ENCODE measurements at places on chromosomes 1 and 21.

DNA sequence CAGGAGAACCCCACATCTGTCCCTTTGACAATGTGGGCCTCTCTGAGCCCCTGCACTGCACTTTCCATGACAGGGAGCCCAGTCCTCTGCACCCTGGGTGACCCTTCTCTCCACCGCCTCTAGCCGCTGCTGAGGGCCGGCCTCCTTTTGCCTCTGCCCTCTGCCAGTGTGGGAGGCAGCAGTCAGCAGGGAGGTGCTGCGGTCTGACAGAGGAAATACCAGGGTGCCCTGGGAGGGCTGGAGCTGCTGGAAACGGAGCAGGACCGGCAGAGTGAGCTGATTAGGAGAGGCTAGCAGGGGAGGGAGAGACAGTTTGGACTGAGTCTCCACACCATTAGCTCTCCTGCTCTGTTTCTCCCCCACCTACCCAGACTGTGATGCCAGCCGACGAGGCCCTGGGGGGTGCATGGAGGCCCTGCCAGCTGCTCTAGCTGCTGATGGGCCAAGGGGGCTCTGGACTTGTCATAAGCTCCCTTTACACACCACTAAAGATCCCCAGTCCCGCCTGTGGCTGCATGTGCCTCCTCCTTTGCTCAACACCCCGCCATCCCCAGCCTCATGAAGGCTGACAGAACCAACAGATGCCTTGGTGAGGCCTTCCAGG is 171.1 kb upstream of the KLHDC7A start:
- DNase-seq, result no peak

- DNase-seq, result no peak
Observed at GRCh38 chr1:226956942-226957713, 17.0 kb downstream of the COQ8A start.

GRCh38 chr1:218488986-218489385 is 143.8 kb downstream of the TGFB2 start:
- no peak for DNase-seq

DNA sequence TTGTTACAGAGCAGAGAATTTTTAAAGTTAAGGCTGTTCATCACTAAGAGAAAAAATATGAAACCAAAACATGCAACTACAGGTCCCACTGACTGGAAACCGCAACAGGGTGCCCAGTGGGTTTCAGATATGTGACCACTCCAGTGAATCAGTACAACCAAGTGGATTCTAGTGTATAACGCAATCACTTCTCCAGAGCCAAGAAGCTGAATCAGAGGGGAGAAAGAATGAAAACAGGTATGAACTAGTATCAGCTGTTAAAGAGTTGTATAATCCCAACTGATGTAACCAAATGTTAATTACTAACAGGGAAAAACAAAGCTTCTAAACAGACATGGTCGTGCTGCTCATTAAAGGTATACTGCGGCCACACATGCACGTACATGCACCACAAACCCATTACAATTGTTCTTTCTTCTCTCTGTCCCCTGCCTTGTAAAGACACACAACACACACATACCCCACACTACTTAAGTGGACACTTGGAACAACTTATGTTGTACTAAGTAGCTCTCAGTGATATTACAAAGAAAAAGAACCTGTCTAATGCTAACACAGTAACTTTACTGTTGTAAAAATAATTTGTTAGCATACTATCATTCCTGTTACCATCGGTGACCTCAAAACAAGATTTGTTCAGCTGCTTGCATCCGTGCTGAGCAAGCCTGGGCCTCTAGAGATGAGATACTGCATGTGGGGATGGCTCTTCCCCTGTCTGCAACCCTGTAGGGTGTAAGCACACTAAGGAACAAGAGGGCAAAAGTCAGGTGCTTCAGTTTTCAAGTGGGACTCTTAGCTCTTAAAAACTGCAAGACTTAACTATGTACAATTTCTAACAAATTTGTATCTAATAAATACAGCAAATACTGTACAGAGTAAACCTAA is 74.2 kb downstream of the PTPN14 start:
- no peak for DNase-seq

DNA sequence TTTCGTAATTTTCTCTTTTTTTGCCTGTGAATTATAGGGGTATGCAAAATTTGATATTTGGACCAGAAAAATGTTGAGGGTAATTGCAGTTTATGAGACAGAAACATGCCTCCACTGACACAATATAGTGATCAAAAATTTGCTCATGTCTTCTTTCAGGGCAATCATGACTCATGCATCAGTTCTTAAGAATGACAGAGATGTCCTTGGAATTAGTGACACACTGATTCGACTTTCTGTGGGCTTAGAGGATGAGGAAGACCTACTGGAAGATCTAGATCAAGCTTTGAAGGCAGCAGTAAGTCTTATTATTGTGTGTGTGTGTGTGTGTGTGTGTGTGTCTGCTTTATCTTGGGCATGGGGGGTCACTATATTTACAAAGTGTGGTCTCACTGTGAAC is 27.5 kb downstream of the CTH start:
- DNase-seq, result no peak

DNA sequence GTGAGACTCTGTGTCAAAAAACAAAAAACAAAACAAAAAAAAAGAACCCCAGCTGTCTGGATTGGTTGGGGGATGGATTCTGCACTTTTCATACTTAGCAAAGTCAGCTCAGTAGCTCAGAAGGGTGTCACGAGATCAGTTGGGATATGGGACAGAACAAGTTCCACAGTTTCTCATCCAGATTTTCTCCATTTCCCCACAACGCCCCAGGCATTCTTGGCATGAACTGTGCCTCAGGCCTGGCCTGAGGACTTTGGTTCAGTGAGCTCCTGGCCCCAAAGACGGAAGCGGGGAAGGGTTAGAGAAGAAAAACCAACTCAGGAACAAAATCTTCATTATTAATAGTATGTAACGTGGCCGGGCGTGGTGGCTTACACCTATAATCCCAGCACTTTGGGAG is 1.9 kb downstream of the AKR7A2 start:
- no peak for DNase-seq

- DNase-seq, result no peak
Observed at GRCh38 chr1:41013796-41014195, 7.7 kb downstream of the SLFNL1 start.

DNA sequence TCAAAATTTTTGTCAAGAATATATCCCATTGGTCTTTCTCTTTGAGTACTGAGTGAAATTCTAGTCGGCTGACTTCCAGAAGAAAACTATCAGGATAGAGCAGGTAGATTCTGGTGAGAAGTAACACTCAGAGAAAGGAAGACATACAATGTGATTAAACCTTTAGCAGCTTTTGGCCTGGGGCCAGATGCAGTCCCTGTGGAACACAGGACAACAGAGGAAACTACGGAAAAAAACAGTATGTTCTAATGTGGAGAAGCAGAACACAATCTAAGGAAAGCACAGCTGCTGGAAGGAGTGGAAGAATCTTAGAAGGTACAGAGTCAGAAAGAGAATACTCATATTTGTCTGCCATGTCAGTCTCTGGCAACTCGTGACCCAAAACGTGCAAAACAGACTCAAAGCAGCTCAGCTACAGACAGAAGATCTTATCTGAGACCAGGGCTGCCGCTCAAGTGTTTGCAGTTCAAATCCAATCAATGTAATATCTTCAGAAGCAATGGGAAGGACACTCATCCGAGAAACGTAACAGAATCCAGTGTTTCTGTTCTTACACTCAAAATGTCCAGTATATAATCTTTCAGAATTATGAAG is 283.8 kb downstream of the MRPL39 start:
- DNase-seq, result no peak

DNA sequence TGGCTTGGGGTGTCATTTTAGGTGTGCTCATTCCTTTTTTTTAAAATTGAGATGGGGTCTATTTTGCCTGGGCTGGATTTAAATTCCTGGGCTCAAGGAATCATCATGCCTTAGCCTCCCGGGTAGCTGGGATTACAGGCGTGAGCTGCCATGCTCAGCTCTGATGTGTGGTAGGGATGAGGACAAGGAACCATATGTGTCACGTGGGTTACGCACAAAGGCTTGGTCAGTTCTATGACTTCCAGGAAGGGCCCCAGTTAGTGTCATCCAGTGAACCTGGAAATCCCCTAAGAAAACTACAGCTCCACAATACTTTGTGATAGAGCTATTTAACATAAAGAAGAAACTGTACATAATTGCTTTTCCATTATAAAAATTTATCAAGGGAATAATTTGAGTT is 6.7 kb upstream of the METTL25B start:
- no peak for DNase-seq

GRCh38 chr1:14975119-14975518 is 178.4 kb upstream of the TMEM51 start:
- DNase-seq, result no peak

DNA sequence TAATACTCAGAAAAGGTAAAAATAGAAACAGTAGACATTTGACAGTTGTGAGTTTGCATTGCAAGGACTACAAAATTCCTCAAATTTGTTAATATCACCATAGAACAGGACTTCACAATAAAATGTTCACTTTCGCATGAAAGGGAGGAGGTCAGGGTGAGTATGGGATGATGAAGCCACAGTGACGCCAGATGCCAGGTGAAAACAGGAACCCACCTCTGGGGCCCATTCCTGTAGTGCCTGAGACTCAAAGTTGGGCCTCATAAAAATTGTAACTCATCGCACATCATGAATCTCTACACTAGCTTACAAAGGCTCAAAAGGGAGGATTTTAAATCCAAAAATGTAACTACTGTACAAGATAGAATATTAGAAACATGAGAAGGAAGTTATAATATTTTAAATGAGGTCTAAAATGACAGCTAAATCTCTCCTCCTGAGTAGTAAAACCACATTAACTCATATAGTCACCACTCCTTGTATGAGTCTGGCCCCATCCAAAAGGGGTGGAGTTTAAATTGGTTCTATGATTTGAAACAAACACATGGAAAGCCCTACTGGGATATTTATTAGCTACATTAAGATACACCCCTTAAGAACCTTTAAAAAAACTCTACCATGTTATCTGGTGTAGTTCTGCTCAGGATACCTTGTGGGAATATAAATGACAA is 93.7 kb downstream of the ETS2 start:
- DNase-seq, result no peak

DNA sequence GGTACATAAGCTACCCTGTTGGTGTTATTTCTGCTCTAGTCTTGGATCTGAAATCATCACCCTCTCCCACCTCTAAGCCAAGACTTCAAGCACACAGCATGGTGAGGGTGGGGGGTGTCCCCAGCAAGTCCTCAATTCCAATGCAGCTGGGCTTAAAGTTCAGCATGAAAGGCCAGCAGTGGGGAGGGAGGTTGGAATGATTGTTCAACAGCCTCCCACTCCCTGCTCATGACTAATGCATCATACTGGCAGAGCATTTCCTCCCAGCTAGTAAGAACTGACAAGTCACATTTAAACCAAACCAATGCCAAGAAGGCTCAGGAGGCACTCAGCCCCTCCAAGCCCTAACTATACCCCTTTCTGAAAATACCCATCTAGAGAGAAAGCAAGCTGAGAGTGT is 50.1 kb downstream of the TIAM1 start:
- no peak for DNase-seq

DNA sequence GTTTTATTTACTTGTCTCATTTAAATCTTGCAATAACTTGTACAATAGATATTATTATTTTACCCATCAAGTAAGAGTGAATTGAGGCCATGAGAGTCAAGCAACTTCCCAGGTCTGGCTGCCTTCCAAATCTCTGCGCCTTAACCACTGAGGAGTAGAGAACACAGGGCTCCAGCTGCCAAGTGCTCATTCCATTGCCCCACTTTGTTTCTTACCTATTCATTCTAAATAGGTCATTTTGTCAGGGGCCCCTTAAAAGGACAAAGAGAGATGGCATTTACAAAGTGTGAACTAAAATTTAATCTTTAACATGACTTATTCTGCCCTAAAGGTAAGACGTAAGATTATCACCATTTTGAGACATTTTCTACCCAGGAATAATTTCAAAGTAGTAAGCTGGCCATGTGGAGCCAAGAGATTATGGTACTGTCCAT is 3.5 kb downstream of the PPP1R15B start:
- no peak for DNase-seq

DNA sequence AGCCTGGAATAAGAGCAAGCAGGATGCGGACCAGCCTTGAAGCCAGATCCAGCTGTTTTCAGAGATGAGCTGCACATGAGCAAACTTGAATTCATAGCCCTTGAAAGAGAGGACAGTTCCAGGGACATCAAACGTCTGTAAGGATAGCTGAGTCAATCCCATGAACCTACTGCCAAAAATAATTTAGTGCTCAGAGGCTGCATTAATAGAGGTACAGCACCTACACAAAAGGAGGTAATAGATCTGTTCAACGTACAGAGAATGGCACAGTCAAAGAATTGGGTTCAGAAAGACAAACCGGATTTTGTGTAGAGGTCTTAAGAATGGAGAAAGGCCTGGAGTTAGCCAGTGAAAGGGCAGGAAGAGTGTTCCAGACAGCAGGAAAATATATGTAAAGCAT is 110.8 kb upstream of the ZC3H12A start:
- no peak for DNase-seq

- DNase-seq, result no peak
Observed at GRCh38 chr1:5456090-5456811, 536.0 kb downstream of the NPHP4 start.

DNA sequence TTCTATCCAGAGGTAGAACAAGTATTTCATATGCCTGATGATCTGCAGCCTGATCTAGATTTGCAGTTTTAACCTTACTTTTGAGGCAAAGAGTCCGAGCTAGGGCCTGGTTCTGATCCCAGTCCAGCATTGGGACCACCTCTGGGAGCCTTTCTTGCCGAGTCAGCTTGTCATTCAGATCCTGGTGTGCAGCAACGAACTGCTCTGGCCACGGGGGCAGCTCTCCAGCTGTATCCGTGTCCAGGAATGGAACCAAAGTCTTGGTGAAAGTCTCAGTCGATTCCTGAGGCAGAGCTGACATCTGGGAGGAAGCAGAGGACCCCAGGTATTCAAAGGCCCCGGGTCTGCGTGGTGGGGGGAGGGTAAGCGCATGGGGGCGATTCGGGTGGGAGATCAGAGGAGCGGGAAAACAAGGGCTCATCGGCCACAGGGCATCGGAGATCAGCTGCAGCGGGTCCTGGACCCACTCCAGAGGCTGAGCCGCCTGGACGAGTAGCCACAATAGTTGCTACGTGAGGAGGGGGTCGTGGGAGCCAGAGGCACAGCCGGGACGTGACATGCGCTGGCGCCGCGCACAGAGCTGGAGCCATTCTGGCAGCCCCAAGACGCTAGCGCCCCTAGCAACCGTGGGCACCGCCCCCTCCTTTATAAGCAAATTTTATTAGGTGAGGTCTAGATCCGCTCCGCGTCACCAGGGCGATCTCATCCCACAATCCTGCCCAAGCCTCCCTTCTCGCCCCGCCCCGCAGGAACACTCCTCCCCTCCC is 32.4 kb upstream of the BSDC1 start:
- DNase-seq, result peak; percentile 40

GRCh38 chr1:19356266-19356665 is 44.1 kb downstream of the SLC66A1 start:
- no peak for DNase-seq

DNA sequence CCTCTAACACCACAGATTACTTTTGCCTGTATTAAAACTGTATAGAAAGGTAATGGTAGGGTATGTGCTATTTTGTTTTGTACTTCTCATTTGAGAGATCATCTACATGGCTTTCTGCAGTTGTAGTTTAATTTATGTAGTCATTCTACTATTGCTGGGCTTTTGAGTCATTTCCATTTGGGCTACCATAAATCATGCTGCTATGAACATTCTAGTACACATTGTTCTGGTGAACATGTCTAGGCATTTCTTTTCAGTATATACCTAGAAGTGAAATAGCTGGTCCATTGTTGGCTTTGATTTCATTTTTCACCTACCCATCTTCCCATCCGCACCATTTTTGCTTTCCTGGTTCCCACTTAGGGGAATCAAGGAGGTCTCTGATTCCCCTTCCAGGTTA is 18.7 kb downstream of the EDN2 start:
- DNase-seq, result no peak

Data from germinal center (tissue), 1 donor.